ENCODE measurements at places on chromosomes 11 and 22.
A peak's percentile ranks its signal among the peaks of the same experiment; 100 is the strongest.

- no peak for DNase-seq
Observed at GRCh38 chr11:17343257-17343656, 8.3 kb upstream of the NCR3LG1 start.

- DNase-seq: no peak
Observed at GRCh38 chr22:40330615-40331014, 15.7 kb upstream of the ADSL start.

GRCh38 chr11:95445746-95446333 lies 214.8 kb upstream of the SESN3 start:
- DNase-seq: no peak

DNA sequence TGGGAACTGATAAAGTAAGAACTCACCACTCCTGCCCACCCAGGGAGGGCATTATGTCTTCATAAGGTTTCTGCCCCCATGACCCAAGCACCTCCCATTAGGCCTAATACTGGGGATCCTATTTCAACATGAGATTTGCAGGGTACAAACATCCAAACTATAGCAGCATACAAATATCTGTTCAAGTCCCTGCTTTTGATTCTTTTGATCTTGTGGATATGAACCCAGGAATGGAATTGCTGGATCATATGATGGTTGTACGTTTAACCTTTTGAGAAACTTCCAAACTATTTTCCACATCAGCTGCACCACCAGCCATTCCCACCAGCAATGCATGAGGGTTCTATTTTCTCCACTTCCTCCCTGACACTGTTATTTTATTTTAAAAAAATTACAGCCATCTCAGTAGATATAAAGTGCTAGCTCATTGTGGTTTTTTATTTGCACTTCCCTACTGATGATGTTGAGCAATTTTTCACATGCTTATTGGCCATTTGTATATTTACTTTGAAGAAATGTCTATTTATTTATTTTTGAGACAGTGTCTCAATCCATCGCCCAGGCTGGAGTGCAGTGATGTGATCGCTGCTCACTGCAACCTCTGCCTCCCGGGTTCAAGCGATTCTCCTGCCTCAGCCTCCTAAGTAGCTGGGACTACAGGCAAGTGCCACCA lies 7.1 kb upstream of the ATG16L2 start:
- DNase-seq: no peak

GRCh38 chr11:125390946-125391345 lies 105.1 kb downstream of the FEZ1 start:
- no peak for DNase-seq

GRCh38 chr11:123505546-123506299 lies 75.7 kb downstream of the GRAMD1B start:
- DNase-seq: no peak

DNA sequence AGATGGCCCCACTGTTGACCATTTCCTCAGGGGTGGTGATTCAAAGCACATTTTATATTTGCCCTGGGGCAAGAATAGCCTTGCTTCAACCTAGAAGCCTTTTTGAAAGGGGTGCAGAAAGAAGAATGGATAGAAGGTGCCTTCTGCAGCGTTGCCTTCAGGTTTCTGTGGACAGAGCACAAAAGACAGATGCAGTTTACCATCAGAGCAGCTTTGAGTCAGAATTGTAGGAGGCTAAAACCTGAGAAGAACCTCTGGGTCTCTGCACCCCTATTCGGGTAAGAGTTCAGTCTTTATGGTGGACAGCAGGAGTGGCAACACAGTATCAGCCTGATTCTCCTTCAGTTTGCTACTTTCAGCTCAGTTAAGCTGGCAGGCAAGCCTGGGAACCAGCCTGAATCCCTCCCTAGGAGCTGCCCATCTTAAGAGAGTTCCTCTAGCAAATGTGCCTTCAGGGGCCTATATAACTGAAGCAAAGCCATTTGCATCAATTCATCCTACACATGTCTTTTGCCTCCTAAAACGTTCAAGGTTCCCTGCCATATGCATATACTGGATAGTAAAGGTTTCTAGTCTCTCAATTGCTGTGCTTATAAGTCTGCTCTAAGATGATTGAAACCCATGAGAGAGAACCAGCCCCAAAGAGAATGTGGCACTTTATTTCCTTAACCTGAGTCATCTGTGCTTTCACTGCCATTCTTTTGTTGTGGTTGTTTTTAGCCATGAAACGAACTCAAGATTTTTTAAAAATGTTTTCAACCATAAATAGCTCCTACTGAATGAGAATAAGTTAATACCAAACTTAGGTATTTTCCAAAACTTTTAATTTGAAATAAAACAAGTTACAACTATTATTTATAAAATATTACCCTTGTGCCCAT lies 123.0 kb downstream of the TRIM44 start:
- no peak for DNase-seq

- DNase-seq: no peak
Observed at GRCh38 chr11:117722082-117722481, 74.9 kb downstream of the DSCAML1 start.

GRCh38 chr11:6297831-6298230 lies 22.5 kb downstream of the CAVIN3 start:
- no peak for DNase-seq

DNA sequence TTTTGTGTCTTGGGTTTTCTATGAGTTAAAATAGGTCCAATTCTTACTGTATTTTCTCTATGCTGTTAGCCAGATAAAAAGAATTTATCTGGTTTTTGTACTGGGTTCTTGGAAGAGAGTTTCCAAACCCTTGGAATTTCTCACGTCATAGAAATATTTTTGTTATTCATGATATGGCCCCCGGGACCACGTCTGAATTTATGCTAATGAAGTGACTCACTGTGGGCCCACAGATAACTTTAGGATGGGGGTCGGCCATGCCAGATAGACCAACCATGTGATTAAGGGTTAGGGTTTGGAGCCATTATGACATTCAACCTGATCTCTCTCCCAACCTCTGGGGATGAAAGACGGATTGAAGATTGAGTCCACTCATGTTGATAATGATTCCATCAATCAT lies 35.6 kb upstream of the DDI1 start:
- DNase-seq: no peak

- no peak for DNase-seq
Observed at GRCh38 chr11:132862933-132863332, 669.4 kb downstream of the OPCML start.

GRCh38 chr11:130909650-130910049 lies 6.6 kb downstream of the SNX19 start:
- DNase-seq: no peak

DNA sequence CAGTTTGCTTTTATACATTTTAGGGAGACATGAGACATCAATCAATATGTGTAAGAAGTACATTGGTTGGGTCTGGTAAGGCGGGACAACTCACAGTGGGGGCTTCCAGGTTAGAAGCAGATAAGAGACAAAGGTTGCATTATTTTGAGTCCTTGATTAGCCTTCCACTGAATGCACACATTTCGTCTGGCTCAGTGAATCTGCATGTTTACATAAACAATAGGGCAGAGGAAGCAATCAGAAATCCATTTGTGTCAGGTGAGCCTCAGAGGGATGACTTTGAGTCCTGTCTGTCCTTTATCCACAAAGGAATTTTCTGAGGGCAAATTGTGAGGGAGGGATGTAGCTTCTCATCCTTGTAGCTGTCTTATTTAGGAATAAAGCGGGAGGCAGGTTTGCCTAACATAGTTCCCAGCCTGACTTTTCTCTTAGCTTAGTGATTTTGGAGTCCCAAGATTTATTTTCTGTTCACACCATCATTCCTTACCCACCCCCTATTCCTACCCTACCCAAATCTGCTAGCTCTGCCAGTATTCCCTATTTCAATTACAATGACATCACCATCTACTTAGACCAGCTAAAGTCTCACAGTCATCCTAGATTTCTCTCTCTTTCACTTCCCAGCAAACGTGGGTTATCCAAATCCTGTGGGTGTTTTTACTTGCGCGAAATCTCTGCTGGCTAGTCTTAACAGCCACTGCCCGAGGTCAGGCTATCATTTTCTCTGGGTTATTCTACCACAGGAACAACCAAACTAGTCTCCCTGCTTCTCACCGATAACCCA lies 2.9 kb downstream of the SC5D start:
- DNase-seq: no peak

DNA sequence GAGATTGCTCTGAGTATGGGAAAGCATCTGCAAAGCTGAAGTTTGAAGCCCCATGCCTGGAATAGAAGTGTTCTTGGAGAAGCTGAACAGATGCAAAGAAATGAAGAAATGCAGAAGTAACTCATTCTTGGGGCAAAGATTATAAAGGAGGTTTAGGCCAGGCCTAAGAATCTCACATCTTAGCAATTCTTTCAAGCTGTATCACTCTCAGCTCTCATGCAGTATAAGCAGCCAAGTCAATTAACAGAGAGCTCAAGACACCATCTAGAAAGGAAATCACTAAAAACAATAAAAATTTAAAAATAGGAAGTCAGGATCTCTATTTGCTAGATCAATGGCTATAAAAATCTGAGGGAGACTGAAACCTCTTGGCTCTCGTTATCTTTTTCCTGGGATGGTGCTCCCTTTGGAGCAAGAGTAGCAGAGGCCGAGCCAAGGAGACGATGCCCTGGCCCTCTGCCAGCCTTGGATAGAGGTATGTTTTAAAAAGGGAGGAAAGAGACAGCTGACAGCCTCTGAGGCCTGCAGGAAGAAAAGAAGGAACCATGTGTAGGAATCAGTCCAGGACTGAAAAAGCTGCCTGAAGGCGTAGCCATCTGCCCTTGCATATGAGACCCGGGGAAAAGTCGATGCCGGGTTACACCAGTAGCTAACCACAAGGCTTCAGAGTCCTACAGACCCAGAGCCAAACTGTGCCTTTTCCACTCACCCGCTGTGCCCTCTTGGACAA lies 229.8 kb downstream of the BLID start:
- DNase-seq: peak; percentile 38

GRCh38 chr22:32324505-32325415 lies 32.9 kb upstream of the RFPL3 start:
- no peak for DNase-seq

- DNase-seq: no peak
Observed at GRCh38 chr11:117966908-117967307, 19.3 kb upstream of the IL10RA start.
